ENCODE measurements at places on chromosomes 4 and X.

DNA sequence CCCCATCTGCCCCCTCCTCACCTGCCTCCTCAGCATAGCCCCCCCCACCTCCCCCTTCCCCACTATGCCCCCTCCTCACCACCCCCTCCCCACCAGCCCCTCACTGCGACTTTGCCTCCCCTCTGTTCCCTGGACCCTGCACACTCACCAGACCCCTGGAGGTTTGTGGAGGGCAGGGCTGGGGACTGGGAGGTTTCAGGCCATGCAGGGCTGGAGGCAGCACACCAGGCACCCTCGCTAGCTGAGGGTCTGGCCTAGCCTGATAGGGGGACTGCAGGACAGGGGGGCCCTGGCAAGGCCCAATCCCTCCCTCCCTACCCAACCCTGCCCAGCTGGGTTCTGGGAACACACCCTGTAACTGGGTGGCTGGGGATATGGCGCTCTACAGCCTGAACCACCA is 28.0 kb downstream of the TACC3 start:
- no peak for DNase-seq

DNA sequence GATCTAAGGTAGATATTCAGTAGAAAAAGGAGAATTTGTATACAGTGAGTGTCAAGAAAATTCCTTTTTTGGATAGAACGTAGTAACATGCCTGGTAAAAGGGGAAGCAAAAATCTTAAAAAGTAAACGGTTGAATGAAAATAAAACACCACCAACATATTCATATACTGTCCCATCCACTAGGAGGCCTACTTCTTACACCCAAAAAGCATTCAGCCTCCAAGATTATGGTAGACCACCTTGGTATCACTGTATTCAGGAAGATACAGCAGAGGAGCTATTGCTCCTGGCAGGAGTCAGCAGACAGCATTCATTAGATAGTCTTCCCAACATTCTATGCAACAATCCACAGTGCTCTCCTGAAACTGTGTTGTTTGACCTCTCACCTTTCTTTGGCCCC is 274.6 kb upstream of the MAGEB2 start:
- no peak for DNase-seq

DNA sequence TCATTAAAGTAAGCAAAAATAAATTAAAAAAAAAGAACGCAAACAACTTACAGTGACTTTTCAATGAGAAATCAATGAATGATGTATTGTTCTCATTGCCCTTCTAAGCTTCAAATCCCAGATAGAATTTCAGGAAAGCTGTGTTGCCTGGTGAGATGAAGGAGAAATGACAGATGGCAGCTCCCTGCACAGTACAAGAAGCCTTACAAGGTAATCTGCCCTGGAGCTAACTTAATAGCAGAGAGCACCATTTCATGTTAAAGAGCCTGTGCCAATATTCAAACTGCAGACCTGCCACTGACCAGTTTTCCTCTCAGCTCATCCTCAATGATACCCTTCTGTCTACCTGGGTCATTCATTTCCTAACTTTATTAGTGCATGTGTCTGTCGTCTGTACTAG is 54.0 kb downstream of the GC start:
- DNase-seq, result no peak

DNA sequence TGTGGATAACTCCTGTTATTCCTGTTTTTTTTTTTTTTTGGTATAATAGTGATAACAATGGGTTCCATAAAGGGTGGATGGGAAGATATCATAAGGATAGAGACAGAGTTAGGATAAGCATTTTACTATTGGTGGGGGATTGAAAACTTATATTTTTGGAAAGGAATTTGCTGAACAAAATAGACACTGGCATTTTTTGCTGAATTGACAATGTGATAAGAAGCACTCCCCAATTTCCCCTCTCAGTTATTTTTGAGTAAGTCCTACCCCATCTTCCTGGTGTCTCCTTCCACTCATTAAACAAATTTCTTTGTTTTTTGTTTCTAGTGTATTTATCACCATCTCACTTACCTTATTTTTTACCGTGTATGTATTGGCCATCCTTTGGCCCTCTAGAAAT is 55.8 kb downstream of the AMELX start:
- DNase-seq, result no peak

DNA sequence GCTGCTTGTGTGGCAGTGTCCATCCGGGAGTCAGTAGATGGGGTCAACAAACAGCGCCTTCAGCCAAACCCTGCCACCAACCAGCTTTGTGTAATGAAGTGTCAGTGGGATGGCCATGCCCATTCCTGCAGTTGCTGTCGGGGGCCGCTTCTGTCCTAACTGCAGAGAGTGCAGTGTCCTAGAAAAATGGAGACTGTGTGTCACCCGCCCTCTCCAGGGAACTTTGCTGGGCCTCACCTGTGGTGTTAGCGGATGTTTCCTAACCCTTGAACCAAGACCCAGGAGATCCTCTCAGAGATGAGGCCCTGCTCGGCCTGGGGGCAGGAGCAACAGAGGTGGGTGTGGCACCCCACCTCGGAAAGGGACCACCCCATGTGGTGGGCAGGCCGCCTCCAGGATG is 35.3 kb upstream of the HGFAC start:
- DNase-seq, result no peak

GRCh38 chrX:38079463-38079862 is 73.1 kb downstream of the SYTL5 start:
- DNase-seq, result no peak

- no peak for DNase-seq
Observed at GRCh38 chrX:52933213-52933612, 25.1 kb downstream of the FAM156A start.

DNA sequence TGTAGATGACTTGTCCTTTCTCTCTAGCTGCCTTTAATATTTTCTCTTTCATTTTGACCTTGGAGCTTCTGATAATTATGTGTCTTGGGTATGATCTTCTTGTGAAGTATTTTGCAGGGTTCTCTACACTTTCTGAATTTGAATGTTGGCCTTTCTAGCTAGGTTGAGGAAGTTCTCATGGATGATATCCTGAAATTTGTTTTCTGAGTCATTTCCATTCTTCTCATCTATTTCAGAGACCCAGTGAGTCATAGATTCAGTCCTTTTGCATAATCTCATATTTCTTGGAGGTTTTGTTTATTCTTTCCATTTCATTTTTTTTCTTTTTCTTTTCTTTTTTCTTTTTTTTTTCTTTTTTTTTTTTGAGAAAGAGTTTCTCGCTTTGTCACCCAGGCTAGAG is 585.7 kb upstream of the PABPC4L start:
- DNase-seq, result no peak

DNA sequence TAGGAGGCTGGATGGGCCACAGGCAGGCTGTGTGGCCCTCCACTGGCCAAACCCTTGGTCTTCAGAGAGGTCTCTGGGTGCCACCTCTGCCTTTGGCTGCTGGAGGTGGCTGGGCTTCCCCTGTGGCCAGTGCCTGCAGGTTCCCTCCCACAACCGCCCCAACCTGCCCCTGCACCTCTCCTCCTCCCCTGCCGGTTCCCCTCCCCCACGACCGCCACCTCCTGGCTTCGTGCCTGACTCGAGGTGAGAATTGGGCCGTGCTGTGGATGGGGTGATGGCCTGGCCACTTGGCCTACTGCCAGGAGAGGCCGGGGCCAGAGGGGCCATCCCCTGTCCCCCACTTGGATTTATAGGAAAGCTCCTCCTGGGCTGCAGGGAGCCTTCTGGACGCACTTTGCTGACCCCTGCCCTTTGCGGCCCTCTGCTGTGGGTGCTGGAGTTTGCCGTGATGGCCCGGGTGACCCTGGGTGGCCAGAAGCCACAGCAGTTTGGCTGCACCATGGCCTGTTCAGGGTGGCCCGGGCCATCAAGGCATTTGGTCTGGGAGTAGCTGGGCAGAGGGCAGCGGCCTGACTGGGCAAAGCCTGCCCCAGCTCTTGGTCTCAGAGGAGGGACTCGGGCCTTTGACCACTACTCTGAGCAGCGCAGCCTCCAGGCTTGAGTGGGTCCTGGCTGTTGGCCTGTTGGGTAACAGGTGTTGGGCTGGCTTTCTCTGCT is 3.8 kb downstream of the NAT8L start:
- no peak for DNase-seq

GRCh38 chr4:80112236-80112635 is 39.2 kb upstream of the ANTXR2 start:
- peak; percentile 62 for DNase-seq

DNA sequence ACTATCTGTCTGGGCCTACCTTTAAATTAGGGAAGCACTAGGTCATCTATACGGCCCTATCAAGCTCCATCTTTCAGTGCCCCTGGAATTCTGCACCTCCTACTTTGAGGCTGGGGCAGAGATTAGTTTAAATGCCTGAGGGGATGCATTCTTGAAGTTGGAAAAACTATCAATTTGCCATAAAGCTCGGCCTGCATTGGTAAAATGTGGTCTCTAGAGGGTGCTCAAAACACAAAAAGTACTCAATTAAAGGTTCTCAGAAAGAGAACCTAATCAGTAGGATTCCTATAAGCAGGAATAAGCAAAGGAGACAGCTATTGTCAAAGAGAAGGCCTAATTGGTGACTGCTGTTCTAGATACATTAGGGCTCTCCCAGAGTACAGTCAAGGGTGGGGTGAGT is 111.7 kb downstream of the AMER1 start:
- peak; percentile 7 for DNase-seq

DNA sequence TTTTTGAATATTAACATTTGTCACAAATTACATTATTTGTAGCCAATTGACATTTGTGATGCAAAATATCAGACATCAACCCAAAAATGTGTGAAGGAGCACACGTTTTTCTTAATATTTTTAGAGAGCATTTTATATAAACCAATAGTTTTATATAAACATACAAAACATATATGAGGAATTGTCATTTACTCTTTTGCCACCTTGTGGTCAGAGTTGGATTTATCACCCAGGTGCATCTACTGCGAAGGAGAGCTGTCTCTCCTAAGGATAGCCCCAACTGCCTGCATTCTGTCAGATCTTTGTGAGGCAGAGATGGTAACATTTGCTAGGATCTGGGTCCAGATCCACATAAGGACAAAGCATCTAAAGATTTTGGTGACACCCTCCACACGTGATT is 2.5 kb upstream of the USP27X start:
- DNase-seq, result peak; percentile 34

DNA sequence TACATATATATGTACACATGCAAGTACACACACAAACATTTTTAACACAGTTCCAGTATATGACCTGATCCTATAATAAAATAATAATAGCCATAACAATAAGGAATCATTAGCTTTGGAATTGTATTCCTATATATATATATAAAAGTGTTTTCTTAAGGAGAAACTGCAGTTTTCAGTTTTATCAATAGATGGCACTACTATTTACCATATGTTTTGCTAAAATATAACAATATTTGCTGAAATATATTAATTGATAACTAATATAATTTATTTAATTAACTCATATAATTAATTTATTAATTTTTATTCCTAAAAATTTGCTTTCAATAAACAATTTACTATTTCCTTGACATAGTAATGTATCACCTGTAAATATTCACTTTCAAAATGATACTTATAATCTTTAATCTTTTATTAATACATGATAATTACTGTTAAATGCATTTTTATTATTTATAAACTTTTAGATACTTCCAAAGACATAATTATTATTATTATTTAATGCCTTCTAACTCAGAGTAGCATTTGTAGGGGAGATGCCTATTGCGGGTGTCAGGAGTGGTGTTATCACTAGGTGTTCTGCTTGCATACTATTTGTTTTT is 599.5 kb downstream of the FSTL5 start:
- DNase-seq, result peak; percentile 32

DNA sequence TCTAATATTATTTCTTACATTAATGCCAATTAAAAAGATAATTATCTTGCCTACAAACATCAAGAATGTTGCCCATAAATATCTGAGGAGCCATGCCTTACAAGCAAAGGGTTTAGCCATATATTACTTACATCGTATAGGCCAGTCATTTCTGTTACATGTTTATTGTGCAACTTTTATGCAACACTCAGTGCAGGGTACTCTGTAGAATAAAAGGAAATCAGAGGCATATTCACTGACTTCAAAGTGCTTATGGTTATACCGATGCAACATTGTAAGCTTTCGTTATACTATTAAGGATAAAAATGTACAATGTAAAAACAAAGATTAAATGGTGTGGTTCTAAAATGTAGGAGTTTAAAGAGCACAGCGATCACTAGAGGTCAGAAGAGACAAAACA is 315.9 kb downstream of the PCDH10 start:
- DNase-seq, result no peak

DNA sequence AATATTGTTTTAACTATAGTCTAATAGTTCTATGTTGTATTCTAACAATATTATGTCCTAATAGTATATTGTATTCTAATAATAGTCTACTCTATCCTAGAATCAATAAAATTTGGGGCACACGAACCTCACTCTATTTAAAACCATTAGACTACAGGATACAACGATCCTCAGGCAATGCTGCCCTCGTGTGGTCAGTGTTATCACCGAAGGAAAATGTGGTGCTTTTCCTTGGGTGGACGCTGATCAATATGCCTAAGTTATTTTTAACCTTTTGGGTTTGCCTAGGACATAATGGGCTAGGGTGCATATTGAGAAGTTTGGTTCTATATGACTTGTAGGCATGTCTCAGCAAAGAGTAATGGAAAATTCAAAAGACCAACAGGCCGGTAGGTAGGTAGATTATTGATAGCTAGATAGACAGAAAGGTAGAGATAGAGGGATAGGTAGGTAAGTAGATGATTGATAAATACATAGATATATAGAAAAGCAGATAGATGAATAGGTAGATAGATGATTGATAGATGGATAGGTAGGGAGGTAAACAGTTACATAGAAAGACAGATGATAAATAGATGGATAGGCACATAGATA is 75.1 kb downstream of the PRKX start:
- peak; percentile 52 for DNase-seq

Measured in cardiac fibroblast (primary cell).